Stimulated activated CD8-positive, alpha-beta memory T cell treated with anti-CD3 and anti-CD28 coated beads, Interleukin-2, amount 100 ng/mL, for 1 hour (primary cell): ENCODE measurements at places on chromosomes 5 and 9.

DNA sequence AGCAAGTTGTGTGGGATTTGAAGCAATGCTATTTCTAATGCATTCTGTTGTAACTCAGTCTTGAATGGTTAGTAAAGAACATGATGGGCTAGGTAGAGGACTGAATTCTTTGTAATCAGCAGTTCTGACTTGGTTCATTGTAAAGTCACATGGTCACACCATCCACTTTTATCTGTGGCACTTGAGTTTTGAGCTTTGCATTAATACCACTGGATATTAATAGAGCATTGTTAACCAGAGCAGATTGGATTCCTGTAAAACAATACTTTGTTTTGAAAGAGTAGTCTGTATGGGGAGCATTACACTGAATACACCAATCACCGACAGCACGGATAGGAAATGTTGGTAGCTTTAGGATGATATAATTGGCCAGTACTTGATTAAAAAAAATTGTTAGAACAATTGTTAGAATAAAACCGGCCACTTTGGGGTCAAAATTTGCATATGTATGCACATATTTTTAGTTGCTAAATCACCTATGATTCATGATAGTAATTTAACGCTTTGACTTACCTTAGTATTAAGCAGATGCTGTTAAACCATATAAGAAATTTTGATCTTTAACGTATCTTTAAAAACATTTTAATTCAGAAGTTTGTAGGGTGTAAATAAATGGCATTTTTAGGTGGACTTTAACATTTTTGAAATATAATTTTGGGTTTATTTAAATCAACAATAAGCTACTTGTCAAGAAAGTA lies 17.4 kb downstream of the SLC12A2 start:
- no peak for DNase-seq

DNA sequence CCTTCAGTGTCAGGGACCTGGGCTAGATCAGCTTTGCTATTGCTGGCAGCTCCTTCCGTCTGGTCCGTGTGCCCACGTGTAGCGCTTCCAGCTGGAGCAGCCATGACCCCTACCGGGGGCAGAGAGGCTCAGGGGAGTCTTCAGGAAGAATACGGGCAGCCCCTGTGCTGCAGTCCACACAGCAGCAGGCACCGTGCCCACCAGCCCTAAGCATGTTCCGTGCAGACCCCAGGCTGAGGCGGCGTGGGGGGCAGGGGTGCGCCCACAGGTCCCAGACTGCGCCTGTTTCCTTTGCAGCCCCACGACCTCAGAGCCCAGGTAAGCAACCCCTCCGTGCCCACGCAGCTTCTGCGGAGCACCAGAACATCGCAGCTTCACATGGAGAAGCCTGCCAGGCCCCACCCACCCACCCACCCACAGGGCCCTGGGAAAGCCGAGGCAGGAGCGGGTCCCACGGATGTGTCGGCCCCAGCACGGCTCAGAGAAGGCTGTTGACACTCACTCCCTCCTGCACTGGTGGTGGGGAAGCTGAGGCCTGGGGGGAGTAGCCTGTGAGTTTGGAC lies 83.1 kb downstream of the KCNT1 start:
- no peak for DNase-seq

DNA sequence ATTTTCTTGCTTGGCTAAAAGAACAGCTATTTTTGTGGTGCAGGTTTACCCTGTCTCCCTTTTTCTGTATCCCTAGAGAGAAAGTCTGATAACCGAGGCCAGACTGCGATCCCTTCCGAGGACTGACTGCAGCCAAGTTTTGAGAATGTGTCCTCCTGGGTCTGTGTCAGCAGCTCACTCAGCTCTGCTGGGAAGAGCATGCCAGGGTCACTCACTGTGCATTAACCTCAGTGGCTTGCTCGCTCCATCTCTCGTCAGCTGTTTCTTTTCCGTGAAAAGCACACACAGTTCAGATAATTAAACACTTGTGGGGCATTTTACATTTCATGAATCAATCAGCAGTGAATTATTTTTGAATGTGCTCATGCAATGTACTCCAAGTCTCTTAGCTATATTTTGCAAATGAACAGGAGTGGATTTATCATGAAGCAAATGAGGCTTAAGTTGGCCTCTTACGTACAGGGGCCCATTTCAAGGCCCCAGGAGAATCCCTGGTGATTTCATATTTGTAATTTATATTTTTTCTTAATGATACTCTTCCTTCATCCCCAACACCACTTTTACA lies 252.1 kb downstream of the SMARCA2 start:
- no peak for DNase-seq

GRCh38 chr9:660227-660626 lies 181.3 kb upstream of the DMRT1 start:
- DNase-seq: no peak

DNA sequence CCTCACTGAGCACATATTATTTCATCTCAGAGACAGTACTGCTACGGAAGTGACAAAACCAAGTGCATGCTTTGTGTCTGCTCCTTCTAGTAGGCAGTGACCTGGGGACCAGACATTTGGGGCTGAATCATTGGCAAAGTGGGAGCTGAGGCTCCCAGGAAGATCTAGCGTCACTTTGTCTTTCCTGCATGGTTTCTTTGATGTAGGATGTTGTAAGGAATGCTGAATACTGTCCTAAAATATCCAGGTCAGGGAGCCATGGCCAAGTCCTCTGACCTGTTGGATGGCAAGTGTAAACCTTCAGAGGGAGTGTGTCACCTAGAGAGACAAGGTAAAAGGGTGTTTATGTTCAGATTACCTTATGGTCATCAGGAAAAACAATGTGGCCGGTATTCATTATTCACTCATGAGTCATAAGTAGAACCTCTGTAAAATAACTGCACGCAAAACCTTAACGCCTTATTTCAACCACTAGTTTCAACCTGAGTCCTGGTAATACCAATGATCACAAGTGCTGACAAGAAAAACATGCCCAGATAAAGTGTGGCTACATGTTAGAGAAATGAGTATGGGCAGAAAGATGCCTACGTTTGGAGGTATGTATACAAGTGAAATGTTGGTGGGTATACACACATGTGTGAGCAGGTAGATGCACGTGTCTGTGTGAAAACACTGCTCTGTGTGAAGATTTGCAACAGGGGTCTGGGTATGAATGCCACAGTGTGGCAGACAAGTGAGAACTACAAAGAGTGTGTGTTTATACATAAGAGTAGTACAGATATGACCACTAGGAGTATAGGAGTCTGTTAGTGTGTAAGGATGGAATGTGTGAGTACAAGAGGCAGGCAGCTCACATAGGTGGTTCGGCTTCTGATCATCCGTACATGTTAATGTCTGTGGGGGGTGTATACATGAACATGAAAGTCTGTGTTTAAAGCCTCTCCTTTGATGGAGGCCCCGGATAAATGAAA lies 263.9 kb downstream of the SPOCK1 start:
- DNase-seq: no peak

DNA sequence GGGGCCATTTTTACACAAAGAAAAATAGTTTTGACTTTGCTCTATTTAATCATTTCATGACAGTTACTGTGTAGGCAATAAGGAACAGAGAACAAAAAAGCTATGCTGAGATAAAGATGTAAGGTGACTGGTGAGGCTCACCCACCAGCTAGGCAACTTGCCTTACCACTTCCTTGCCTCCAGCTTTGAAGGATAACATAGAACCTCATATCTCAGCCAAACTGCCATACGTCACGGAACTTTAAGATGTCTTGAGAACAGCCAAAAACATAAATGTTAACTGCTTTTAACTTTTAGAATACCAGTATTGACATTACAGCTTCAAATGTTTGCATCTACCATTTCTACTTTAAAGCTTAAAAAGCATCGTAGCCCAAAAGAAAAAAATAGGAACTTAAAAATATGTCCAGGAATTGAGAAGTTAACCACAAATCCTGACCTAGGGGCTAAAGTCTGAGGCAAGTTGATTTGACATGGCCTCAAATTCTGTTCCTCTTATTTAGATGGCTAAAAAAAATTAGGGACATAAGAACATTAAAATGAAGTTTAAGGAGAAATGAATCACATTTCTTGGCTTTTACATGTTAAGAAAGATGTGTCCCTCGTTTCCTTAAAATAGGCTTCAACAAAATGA lies 7.7 kb upstream of the GCNT4 start:
- DNase-seq: no peak

DNA sequence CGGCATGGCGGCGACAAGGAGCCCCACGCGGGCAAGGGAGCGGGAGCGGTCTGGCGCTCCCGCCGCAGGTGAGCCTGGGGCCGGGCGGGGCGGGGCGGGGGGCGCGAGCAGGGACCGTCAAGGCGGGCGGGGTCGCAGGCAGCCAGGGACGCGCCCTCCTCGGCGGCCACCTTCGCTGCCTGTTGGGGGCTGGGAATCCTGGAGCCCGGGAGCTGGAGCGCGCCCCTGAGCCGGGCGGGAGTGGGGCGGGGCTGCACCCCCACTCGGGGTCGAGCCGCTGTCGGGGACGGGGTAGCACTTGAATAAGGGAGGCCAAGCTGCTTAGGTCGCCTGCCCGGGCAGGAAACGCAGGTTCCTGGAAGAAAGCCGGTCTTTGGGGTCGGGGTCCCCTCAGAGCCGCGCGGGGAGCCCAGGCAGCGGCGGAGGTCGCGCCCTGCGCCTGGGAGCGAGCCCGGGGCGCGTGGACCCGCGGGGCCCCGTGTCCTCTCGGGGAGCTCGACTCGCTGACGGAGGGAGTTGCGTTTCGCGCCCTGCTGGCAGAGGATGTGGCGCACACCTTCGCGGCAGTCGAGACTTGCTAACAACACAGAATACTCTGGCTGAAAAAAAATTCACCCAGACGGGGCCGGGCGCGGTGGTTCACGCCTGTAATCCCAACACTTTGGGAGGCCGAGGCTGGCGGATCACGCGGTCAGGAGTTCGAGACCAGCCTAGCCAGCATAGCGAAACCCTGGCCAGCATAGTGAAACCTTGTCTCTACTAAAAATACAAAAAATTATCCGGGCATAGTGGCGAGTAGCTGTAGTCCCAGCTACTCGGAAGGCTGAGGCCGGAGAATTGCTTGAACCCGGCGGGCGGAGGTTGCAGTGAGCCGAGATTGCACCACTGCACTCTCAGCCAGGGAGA lies 552 bp downstream of the OTULINL start:
- DNase-seq: peak; percentile 76

DNA sequence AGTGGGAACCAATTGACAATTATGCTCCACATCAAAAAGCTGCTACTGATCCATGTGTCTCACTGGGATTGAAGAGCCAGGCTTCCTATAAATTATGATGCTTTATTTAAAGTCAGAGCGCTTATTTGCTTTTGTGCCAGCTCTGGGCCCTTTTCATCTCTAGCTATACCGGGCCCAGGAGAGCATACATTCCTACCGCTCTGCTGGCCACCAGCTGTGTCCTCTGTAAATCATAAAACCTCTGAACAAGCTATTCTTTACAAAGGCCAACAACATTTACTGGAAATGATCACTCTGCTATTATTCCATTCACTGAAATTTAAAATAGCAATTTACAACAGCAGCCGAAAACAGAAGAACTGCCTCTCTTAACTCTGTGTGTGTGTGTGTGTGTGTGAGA lies 86.6 kb downstream of the ZNF608 start:
- DNase-seq: no peak

DNA sequence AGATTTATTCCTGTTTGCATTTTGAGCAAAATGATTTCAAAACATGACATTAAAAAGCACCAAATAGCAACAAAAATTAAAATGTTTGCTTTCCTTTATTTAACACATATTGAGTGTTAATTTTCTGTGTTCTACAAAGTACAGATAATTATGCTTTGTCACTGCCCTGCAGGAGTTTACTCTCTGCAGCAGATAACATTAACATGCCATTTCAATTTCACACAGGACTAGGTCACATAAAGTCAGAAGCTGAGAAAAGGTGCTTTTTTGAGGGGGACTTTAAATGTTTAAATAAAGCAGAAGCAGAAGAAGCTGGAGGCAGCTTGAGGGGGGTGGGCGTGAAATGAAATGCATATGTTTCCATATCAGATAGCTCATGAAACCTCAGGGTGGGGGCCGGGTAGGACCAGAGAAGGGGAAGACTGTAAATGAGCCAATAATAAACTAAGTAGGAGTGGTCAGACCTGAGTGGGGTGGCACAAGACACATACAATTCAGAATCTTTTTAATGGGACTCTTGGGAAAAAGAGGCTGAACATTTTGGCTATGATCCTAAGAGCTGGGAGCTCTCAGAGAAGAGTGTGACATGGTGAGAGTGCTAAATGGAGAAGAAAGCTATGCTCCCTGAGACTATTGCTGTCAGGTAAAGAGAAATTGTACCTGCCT lies 387.5 kb downstream of the FAM170A start:
- no peak for DNase-seq
